RPMI7951 (cell line): ENCODE measurements at places on chromosomes 7 and 10. TPM values are rescaled to one million over a fixed set of nuclear protein-coding genes. Genes with fewer than 3 reads are reported as not detected.

- no peak for DNase-seq
Measured at GRCh38 chr10:63169624-63170023, 36.5 kb downstream of the NRBF2 start.

DNA sequence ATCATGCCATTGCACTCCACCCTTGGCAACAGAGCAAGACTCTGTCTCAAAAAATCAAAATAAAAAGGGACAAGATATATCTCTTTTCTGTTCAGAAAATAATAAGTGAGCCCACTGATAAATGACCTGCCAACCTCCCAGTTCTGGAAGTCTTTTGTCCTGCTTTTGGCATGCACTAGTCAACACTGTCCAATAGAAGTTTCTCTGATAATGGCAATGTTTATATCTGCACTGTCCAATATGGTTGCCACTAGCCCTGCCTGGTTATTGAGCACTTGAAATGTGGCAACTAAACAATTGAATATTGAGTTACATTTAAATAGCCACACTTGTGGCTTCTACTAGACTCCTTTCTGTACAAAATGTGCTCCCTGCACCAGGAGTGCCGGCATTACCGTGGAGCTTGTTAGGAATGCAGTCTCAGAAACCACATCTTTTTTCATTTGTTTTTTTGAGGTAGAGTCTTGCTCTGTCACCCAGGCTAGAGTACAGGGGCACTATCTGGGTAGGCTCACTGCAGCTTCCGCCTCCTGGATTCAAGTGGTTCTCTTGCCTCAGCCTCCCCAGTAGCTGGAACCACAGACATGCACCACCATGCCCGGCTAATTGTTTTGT lies 229.7 kb downstream of the CACNB2 start:
- no peak for DNase-seq

- DNase-seq: no peak
Measured at GRCh38 chr7:92626281-92626809, 36.2 kb upstream of the FAM133B start.

DNA sequence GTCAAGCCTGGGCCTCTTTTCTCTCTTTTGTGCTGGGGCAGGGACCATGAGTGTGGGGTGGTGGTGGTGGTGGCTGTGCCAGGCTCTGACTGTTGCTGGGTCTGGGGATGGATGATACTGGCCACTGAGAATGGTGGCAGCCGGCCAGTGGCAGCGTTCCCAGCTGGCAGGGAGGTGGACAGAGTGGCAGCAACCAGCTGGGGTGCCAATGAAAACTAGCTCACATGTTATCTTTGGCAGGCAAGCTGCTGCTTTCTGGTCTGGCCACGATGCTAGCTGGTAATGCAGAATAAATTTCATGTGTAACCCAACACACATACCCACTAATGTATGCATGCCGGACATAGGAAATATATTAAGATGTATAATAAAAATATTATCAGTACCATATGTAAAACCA lies 95.0 kb upstream of the SLC26A5 start:
- DNase-seq: peak; percentile 5

GRCh38 chr7:95547361-95548348 lies 48.7 kb downstream of the PDK4 start:
- DNase-seq: no peak

DNA sequence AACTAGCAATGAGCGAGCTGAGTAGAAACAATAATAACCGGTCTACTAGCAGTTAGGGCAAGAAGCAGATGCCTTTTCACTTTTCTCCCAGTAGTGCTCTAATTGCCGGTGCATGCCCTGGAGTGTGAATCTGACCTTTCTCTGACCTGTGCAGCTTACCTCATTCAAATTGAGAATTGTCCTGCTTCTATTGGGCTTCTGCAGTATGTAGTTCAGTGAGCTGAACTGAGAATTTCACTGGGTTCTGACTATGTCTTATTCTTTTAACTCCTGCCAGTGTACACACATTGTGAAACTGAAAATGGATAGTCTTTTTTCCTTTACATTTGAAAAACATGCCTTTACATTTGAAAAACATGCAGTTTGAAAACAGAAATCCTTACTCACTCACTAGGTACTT lies 157.9 kb upstream of the GRM3 start:
- no peak for DNase-seq

- DNase-seq: no peak
Measured at GRCh38 chr7:80318081-80318480, 183.4 kb downstream of the GNAI1 start.

GRCh38 chr7:151189038-151189437 lies 2.0 kb upstream of the ASB10 start:
- DNase-seq: no peak

- no peak for DNase-seq
Measured at GRCh38 chr10:13146379-13146778, 15.0 kb upstream of the MCM10 start.

GRCh38 chr10:30943451-30943850 lies 88.2 kb downstream of the ZNF438 start:
- no peak for DNase-seq

DNA sequence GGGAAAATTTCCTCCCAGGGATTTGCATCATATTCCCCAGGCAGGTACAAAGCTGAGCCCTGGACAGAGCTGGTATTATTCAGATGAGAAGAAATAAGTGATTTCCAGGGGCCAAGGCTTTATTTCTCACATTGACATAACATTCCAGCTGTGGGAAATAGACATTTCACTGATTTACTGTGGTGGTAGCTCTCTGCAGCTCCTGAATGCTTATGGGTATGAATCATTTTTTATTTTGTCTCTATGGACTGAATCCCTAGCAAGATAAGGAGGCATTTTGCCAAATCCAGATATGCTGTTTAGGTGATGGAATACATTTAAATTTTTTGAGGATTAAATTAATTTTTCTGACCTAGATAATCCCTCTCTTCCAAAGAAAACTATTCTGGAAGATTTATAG lies 97.9 kb downstream of the MTPN start:
- DNase-seq: peak; percentile 50

DNA sequence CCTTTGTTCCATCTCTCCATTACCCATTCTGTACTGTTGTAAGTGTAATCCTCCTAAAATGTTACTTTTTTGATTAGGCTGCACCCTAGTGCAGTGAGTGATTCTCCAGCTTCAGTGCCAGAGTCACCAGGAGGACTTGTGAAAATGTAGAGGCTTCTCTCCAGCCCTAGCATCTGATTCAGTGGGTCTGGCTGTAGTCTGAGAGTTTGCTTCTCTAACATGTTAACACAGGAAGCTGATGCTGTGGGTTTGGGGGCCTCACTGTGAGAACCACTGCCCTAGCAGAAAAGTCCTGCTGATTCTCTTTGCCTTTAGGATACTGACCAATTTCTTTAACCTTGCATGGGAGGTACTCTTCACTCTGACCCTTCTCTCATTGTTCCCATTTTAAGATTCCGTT lies 24.4 kb downstream of the CSGALNACT2 start:
- DNase-seq: no peak

DNA sequence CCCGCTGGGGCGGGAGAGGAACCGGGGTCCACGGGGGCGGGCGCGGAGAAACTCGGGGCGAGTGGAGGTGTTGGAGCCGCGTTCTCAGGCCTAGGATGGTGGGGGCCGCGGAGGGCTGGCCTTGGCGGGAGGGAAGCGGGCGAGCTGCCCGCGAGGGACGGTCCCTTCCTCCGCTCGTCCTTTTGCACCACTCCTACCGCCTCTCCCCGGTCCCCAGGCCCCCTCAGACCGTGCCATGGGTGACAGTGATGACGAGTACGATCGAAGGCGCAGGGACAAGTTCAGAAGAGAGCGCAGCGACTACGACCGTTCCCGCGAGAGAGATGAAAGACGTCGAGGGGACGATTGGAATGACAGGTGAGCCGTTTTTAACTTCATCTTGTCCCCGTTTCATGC lies 451 bp downstream of the SRRT start:
- DNase-seq: peak; percentile 32

DNA sequence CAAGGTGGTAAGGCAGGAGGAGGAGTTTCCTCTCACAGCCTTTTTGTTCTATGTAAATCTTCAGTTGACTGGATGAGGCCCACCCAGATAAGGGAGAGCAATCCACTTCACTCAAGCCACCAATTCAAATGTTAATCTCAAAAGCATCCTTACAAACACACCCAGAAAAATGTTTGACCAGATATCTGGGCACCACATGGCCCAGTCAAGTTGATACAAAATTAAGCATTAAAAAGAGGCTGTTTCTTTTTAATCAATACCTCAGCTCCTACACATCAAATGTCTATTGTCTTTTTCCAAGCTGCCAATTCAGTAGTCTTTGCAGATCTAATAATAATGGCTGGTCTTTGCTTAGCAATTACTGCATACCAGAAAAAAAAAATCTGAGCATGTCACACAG lies 18.0 kb upstream of the LYZL1 start:
- DNase-seq: no peak

- DNase-seq: peak; percentile 33
Measured at GRCh38 chr7:151690606-151691005, 170.9 kb upstream of the RHEB start.

DNA sequence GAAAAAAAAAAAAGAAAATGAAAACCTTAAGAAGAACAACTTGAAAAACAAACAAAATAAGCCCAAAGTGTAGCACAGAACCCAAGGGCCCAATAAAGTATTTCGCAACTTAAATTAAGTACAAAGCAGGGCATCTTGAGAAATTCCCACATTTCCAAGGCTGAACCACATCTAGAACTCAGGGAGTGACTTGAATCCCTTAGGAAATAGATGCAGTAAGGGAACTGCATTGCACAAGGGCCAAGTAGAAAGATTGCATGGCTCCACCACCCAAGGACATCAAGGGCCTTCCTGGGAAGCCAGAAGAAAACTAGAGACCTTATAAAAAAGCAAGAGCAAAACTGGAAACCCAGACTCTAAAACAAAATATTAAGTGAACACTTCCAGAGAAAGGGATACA lies 352.7 kb downstream of the CXCL12 start:
- DNase-seq: no peak

DNA sequence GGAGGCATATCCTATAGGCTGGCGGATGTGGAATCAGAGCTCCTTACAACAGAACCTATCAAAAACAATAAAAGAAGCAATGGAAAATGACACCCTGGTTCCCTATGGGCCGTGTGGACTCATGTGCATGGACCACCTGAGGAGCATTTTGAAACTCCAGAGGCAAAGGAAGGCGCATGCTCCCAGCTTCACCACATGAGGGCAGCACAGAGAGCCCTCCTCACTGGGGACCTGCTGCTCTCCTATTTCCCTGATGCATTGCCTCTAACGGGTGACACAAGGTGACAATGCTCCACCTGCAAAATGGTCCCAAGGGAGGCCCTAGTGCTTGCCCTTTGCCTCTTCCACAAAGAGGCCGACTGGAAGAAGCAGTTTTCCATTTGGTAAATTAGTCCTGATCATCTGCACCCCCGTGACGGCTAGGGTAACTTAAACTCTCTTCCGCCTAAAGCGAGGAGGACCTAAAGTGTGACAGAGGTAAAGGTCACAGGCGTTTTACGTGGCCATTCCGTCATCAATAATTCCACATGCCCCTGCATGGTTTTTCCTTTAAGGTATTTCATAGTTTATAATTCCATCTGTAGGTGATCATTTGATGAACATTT lies 67.7 kb downstream of the GPAM start:
- no peak for DNase-seq

DNA sequence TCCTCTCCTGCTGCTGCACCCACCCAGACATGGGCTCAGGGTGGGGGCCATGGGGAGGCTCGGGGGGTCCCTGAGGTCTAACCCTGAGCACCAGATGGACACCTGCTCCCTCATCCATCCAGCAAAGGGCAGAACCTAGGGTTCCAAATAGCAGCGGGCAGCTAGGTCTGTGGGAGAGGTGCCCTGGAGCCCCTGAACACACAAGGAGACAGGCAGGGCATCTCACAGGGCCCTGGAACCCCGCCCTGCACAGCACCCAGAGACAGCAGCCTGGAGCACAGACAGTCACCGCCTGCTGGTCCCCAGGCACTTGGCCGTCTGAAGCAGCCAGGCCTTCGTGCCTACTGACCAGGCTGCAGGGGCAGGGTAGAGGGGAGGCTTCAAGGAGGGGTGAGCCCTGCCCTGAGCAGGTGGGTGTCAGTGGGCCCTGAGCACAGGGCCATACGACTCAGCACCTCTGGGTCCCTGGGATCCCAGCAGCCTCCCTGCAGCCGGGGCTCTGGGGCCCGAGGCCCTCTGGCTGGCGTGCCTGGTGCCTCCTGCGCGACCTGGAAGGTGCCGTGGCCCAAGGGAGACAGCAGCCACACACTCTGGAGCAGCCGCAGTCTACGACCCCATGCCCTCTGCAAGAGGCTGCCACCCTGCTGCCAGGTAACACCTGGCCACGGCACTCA lies 38.3 kb downstream of the GET4 start:
- DNase-seq: no peak

- no peak for DNase-seq
Measured at GRCh38 chr10:44332465-44332864, 52.4 kb downstream of the CXCL12 start.

DNA sequence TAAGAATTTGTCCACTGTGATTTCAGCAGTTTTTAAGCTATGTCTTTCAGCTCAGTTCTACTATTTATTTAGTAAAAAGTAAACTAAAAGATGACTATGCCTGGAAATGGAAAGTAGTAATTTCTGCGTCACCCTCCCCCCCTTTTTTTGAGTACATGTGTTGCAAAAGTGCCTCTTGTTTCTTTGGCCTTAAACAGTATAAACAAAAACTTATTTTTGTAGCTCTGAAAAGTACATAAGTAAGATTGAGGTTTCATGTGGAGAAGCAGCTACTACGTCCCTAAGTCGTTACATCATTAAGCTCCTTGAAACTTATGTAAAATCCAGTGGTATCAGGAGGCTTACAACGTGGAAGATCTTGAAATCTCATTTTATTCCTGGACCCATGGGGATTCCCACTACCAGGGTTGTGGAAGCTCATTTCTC lies 46.3 kb upstream of the HBP1 start:
- no peak for DNase-seq

GRCh38 chr7:143258831-143259230 lies 4.4 kb upstream of the GSTK1 start:
- no peak for DNase-seq

- peak; percentile 37 for DNase-seq
Measured at GRCh38 chr7:64878684-64879083, 24.4 kb upstream of the ZNF273 start.

DNA sequence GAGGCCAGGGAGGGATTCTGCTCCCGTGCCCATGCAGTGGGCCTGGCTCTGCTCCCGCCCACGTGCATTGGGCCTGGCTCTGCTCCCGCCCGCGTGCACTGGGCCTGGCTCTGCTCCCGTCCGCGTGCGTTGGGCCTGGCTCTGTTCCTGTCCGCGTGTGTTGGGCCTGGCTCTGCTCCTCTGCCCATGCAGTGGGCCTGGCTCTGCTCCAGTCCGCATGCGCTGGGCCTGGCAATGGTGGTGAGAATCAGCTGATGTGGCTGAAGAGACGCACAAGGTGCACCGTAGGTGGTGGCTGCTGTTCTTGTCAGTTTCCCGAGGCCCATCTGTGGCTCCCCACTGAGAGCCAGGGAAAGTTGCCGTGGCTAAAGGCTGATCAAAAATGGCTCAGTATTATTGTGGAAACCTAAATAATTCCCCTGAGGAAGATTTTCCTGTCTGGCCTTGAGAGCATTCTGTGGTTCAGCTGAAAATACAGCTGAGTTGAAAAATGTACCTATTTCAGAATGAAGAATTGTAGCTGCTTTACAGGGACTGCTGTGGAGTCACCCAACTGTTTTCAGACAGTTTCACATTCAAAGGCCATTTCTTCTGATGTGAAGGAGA lies 572.4 kb downstream of the GLRX3 start:
- DNase-seq: no peak

GRCh38 chr10:77430530-77430929 lies 207.1 kb downstream of the KCNMA1 start:
- no peak for DNase-seq

ZFAND4 gene
- total RNA-seq: 3.8 and 6.4 TPM in 2 replicates

PNLIPRP1 gene
- not detected in 2 replicates for total RNA-seq

PSD gene
- 0.24 and 1.5 TPM in 2 replicates for total RNA-seq

RBP3 gene
- total RNA-seq: not detected in 2 replicates

MACROH2A2 gene
- total RNA-seq: 1.5 and 1.8 TPM in 2 replicates

HABP2 gene
- total RNA-seq: not detected in 2 replicates

FAM25A gene
- not detected in 2 replicates for total RNA-seq

CYP3A5 gene
- total RNA-seq: 0.24 and 0.49 TPM in 2 replicates

LIPN gene
- total RNA-seq: not detected in 2 replicates
